Amniotic epithelial cell (primary cell): ENCODE measurements at places on chromosomes 12 and 14.
A peak's percentile ranks its signal among the peaks of the same experiment; 100 is the strongest.

DNA sequence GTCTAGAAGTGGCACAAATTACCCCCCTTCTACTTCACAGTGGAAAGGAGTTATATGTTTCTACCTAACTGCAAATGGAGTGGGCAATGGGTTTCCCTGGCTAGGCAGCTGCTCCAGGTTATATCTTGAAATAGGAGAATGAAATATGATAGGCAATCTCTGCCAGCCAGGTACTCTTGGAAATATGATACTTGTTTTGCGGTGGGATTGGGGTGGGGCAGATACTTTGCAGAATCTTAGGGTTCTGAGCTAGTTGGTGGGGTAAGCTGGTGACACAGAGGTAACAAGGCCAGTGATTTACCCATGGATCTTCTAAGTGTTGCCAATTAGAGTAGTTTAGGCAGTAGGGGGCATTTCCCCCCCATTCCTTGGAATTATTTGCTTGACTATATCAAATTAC, 140.1 kb downstream of the ATP23 start:
- no peak for DNase-seq

DNA sequence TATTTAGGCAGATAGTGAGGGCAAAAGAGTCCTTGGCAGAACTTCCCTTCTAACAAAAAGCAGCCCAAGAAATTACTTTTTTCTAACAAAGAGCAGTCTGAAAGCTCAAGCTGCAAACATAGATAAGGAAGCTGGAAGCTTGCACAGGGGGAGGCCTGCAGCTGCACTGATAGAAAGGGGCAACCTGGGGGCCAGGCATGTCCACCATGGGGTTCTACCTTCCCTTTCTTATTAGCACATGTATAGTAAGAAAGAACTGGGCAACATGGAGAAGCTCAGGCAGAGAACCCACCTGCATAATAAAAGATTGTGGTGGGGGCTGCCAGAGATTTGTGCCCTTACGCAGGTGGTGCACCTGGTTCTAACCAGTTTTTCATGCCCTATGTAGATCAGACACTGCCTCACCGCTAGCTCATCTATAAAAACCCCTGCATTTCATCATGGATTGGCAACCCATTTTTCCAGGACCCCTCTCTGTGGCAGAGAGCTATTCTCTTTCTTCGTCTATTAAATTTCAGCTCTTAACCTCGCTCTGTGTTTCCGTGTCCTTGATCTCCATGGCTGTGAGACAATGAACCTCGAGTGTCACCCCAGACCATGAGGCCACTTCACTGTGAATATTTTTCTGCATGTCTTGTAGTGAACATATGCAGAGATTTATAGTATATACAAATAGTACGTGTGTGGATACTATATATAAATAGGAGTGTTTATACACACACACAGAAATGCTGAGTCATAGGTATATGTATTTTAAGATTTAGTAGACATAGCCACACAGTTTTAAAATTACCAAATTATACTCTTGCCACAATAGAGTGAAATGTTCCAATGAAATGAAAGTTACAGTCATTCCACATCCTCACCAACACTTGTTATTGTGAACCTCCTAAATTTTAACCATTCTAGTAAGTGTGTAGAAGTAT, 53.0 kb downstream of the PEX5 start:
- DNase-seq: no peak

- DNase-seq: no peak
Measured at GRCh38 chr12:105409279-105409678, 78.8 kb downstream of the C12orf75 start.

GRCh38 chr14:39381366-39381765, 50.9 kb downstream of the FBXO33 start:
- no peak for DNase-seq

DNA sequence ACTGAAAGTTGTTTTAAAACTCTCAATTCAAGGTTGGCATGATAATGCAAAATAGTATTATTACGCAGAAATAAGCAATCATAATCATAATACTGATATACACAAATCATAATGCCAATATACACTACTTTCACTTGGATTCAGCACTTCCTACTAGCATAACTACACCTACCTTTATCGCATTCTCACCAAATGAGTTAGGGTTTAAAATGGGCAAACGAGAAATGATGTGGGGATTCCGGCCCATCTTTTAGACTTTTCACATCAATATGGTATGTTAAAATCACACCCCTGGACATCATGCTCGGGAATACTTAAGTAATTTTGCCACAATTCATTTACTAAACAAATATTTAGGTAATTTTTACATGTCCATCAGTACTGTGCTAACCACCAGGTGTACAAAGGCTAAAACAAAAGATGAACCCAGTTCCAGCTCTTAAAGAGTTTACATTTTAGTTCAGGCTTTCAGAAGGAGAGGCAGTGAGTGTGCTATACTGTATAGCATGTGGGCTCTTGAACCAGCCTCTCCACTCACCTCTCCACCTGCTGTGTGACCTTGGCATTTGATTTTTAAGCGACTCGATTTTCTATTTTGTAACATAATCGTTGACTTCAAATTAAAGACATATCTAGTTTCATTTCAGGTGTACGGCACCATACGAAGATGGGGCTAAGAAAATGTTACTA, 1.1 kb upstream of the USP15 start:
- DNase-seq: peak; percentile 8

DNA sequence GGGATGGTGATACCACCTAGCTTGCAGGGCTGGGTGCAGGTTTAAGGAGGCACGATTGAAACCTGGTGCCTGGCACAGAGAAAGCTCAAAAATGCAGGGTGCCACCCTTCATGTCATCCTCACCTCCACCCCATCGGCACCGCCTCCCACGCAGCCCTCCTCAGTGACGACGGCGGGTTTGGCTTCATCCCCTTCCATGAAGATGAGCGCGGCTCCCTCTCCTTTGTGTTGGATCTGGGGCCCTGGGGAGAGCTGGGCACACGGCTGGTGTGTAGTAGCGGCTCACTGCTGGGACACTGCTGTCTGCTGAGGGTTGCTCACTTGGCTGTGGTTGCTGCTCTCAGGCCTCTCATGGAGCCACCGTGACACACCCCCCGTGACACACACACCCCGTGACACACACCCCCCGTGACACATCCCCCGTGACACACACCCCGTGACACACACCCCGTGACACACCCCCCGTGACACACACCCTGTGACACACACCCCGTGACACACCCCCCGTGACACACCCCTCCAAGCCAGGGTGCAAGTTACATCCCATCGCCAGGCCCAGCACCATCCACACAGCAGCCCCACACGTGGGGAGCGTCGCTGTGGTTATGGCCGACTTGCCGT, 42.9 kb upstream of the FZD10 start:
- no peak for DNase-seq

DNA sequence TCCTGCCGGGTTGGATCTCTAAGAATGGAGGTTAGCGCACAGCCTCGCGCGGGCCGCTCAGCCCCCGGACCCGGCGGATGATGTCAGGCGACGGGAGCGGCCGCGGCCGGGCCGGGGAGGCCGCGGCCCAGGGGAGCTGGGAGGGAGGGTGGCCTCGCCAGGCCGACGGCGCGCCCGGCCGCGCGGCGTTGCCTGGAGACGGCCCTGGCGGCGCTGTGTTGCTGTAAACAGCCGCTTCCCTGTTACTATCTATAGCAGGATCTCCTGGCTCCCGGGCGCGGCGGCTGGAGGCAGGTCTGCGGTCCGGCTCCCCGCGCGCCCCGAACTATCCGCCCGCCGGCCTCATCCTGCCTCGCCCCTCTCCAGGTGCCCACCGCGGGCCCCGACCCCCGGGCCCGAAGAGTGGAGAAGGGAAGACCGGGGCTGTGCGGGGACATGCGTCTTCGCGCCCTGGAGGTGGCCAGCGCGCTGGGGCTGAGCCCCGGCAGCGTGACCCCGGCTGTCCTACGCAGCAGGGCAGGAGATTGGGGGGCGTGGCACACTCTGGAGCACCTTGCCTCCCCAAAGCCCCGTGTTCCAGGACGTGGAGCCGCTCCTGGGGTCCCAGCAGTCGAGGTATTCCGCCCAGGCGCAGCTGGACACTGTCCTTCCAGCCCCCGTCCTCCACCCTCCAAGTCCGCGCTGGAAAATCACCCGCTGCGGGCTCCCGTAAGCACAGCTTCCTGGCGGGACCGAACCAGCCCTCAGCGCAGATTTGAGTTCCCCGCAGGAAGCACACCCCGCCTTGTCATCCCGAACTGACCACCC, 1.4 kb upstream of the FOS start:
- DNase-seq: peak; percentile 94

DNA sequence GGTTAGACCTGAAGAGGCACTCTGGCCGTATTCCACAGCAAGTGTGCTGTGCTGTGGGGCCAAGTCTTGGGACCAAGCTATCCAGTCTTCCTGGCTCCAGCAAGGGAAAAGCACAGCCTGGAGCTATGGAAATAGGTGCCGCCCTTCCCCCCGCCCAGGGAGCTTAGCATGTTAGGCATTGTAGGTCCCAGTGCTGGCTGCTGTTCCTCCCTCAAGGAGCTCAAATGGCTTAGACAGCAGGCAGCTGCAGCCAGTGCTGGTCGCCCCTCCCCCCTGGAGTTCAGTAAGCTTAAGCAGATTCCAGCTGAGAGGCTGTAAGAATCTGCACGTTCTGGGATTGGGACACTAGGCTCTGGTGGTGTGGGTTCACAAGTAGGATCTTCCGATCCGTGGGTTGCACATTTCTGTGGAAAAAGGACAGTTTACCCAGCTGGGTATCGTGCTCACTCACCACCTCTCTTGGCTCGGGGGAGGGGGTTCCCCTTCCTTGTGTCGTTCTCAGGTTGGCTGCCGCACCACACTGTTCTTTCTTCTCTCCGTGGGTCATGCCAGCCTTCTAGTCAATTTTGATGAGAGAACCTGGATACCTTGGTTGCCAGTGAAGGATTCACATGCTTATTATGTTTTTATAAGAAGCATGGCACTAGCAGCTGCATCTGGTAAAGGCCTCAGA, 127.3 kb downstream of the CNTN1 start:
- DNase-seq: no peak
